ENCODE measurements at places on chromosomes 13 and 19.

DNA sequence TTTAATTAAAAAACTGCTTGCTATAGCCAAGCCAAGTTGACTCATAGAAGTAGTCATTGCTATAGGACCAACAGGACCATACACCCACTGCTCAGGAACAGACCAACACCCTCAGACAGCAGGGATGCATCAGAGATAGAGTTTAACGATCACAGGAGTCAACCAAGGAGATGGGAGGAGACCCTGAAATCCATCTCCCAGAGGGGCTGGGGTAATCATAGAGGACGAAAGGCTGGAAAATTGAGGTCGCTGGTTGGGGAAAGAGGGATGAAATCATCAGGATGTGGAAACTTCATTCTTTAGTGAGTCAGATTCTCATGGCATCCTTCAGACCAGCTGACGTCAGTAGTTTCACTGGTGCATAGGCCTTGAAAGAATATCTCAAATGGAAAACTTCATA, 160.4 kb upstream of the GPC6 start:
- DNase-seq = no peak

DNA sequence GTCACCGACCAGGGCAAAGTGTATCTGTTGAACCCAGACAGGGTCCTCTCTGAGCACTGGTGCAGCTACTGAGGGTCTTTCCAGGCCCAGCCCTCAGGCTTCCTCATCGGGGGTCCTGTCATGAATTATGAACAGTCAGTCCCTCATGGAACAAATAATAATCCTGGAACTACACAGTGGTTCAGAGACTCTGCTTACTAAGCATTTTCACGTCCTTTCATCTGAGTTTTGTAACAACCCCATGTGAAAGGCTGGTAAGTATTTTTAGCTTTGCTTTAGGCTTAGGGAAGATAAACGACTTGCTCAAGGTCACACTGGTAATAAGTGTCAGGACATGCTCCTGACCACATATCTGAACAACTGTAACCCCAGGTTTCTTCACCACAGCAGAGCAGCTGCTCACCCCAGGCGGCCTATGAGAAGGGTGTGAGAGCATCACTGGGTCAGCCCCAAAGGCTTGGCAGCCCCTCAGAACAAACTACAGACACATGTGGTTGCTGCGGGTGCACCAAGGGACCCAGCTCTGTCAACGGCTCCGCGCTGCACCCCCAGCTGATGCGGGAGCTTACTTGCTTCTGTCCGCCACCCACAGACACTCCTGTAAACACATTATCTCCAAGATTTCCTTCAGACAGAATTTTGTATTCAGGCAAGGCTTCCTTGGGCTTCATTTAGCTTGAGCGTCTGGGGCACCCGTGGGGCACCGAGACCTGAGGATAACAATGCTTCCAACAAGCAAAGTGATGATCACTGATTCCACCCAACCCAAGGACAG, 19.4 kb upstream of the GSX1 start:
- no peak for DNase-seq

DNA sequence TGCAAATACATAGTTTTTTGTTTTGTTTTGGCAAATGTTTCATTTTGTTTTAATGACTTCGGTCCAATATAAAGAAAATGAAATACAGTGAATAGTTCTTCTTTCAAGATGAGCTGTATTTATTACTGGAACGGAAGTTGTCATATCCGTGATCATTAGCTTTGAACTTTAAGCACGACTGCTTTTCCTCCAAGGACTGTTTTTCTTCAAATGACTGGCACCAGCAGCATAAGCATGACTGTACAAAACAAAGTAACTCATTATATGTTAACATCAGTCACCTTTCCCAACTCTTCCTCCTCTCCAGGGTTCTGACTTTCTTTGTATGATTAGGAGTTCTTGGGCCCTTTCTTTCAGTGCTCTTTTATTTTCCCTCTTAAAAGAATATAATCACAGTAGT, 20.5 kb downstream of the EDNRB start:
- no peak for DNase-seq

DNA sequence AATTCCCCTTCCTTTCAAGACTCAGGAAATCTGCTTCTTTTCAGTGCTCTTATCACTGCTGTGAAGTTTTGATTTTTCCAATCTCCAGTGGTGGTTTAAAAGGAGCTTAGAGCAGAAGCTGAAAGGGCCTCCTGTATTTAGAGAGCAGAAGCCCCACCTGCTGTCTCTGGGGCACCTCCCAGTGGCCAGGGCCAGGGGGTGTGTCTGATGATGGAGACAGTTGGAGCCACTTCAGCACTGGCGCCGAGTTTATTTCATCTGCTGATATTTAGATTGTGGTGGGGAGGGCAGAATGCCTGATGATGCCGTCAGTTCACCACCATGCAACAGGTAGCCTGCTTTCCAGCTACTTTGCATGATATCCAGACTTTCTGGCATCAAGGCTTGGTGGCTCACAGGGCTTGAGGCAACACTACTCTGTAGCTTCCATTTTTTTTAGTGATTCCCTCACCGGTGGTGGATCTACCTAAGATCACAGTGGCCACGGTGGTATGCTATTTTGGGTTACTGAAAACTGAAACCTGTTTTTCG, 371.9 kb downstream of the KCNRG start:
- peak; percentile 8 for DNase-seq

Measured in stimulated activated CD4-positive, alpha-beta T cell treated with anti-CD3 and anti-CD28 coated beads, Interleukin-1b, Interleukin-23, amount 100 ng/mL, for 4 hours (primary cell).